Left renal cortex interstitium (tissue), 4 donors: ENCODE measurements at places on chromosomes 5 and 9.

- DNase-seq, result no peak
Observed at GRCh38 chr9:127767909-127768331, 10.5 kb downstream of the SH2D3C start.

DNA sequence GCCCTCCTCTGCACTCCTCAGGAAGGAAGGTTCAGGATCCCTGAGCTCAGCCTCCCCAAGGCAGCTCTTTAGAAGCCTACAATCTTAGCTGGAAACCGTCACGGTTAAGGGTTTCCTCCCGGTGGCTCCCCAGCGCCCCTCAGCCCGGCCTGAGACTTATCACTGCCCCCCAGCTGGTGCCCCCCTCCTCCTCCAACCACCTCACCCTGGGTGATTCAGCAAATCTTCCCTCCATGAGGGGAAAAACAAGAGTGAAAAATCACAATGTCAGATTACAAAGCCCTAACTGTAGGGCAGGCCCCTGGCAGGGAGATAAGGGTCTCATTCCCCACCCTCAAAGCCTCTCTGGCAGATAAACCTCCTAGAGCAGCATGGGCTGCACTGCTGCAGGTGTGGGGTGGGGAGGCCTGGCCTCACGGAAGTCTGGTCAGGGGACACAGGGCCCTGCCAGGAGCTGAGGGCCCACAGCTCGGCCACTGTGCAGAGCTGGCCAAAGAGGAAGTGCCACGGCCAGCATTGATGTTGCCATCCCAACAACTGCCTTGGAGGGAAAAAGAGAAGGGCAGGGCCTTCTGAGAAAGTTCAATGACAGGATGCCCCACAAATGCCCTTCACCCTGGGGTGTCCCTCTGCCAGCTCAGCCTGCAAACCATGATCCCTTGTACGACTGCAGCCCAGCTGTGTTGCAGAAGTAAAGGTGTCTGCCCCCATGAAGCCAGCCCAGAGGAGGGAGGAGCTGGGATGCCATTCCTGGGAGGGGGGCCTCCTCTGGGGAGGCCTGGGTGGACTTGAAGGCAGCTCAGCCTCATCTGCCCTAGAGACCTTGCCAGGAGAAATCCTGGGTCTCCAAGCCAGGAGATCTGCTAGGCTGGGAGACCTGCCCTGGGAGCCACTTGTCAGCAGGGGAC, 25.9 kb downstream of the GFI1B start:
- no peak for DNase-seq

GRCh38 chr5:8700671-8701070, 831.7 kb downstream of the MTRR start:
- DNase-seq, result no peak

DNA sequence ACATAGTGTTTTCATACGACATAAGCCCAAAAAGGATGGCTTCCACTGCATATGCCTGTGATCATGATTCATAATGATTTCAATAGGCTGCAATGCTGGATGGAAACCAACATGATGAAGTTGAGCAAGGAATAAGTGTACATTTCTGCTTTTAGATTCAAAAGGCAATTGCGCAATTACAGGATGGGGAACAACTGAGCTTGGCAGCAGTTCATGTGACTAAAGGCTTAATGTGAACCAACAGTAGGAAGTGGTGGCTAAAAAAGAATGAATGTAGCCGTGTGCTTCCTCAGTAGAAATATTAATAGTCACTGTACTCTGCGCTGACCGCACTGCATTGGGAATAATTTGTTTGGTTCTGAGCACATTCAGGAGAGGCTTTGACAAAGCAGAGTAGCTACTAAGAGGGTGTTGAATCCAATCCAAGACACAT, 51.2 kb downstream of the SLC1A3 start:
- DNase-seq, result no peak

DNA sequence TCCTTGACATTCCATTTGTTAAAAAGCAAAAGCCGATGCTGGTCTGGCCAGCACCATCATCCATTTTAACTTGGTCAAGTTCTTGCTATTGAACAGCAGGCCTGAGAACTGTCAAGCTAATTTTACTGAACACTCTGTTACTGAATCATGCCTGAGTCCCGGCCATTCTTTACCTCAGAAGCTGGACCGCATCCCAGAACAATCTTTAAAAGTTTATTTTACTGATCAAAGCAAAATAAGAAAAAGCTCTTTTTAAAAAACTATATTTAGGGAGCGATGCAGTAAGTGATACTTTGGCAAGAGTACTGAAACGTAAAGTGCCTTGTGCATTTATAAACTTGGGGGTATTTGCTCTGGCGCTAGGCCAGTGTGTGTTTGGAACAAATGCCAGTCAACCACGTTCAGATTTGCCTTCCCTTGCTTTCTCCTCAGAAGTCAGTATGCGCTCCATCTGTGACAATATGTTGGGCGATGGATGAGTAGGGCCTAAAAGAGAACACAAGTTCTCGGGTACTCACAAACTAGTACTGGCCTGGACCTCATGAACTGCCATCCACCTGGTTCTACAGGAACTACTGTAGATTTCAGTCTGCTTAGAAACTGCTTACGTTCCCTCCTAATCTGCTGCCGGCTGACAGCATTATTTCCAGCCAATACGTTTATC, 161.9 kb downstream of the MAPKAP1 start:
- DNase-seq, result no peak

DNA sequence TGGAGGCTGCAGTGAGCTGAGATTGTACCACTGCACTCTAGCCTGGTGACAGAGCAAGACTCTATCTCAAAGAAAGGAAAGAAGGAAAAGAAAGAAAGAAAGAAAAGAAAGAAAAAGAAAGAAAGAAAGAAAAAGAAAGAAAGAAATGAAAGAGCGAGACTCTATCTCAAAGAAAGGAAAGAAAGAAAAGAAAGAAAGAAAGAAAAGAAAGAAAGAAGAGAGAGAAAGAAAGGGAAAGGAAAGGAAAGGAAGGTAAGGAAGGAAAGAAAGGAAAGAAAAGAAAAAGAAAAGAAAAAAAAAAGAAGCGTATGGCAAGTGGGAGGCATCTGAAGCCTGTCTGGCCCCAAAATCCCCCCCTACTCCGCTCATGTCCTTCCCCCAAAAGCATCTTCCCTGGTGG, 182.3 kb upstream of the MSX2 start:
- DNase-seq, result no peak

GRCh38 chr9:21579247-21579671, 97.1 kb upstream of the IFNE start:
- no peak for DNase-seq

- DNase-seq, result no peak
Observed at GRCh38 chr5:154166901-154167791, 23.4 kb upstream of the GALNT10 start.

GRCh38 chr5:96481867-96482266, 48.8 kb upstream of the PCSK1 start:
- DNase-seq, result no peak
